Hepatocyte (in vitro differentiated cells): ENCODE measurements at places on chromosomes 3 and 15. TPM values are rescaled to one million over a fixed set of nuclear protein-coding genes. Genes with fewer than 3 reads are reported as not detected.

DNA sequence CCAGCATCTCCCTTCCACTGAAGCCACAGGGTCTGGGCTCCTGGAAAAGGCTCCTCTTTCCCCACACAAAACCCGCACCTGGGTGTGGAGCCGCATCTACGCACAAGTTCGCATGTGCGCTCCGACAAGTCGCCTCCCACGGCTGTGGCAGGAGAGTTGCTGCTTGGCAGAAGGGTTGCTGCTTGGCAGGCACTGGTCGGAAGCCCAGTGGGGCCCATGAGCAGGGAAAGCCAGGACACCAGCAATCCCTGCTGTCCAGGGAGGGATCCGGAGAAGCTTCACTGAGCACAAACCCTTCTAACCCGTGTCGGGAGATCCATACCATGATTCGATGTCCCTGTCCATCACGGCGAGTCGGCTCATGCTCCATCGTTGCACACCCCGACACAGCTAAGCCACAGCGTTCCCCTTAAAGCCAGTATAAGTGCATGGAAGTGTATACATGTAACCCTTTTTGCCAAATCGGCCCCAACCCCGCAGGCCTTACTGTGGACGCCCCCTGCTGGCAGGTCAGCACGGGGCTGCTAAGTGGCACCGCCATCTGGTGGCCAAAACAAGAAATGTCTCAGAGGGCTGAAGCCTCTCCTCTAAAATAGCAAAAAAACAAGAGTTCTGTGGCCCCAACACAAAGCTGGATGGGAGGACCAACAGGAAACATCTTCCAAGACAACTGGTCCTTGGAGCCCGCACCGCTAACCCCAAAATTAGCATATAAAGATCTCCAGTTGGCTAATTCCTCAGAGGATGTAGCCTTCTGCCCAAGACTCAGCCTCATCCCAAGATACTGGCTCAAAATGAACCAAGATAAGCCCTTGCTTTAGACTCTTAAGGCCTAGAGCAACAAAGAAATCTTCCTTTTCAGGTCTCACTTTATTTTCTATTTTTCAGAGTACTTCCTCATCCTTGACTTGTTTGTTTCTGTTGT is 8.3 kb downstream of the ANKRD63 start:
- H3K27ac ChIP-seq, result no peak overlapping the region
- DNase-seq, result peak; percentile 91
- H3K4me3 ChIP-seq, result no peak overlapping the region
- H3K36me3 ChIP-seq, result no peaks in the 10 kb centered on the region

The GRK7 gene
- total RNA-seq, result 0.07 TPM in 1 of 2 replicates, not detected in the other

DNA sequence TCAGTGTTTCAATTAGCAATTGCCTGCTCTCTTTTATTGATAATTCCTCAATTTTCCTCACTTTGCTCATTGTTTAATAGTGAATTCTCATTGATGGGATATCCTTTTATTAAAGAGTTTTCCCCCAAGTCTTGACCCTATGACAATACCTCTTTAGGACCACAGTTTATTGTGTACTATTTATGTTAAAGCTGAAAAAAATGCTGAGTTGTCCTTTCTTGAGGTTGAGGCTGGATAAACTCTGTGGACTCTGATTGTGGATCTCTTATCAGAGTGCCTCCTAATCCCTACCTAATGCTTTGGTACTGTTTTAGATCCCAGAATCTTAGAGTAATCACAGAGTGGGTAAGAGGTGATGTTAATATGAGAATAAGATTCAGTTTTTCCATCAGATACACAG is 416.3 kb upstream of the GBE1 start:
- H3K27ac ChIP-seq, result no peak overlapping the region
- DNase-seq, result no peak
- H3K27me3 ChIP-seq, result no peaks in the 10 kb centered on the region
- no peaks in the 10 kb centered on the region for H3K36me3 ChIP-seq

The XCR1 gene
- total RNA-seq, result 0.27 and 0.40 TPM in 2 replicates

The CD200 gene
- 6.7 and 12.6 TPM in 2 replicates for total RNA-seq

- DNase-seq, result no peak
- no peak overlapping the region for H3K4me3 ChIP-seq
- no peaks in the 10 kb centered on the region for H3K4me1 ChIP-seq
- H3K27ac ChIP-seq, result no peak overlapping the region
- H3K27me3 ChIP-seq, result no peaks in the 10 kb centered on the region
These were observed 155.6 kb downstream of the MEGF11 start for GRCh38 chr15:66098022-66098363.

DNA sequence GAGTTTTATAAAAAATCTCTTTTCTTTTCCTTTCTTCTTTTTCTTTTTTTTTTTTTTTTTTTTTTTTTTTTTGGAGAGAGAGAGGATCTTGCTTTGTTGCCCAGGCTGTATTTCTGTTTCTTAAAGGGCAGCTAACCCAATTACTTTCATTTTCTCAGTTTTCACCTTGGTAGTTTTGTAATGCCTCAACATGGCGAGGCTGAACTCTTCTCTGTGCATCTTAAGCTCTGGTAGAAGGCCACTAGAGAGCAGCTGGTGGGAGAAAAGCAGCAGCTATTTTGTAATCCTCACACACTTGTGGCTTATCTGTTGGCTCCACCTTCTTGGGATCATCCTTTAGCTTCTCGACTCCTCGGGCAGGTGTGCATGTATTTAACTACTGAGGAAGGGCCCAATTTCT is 152.2 kb upstream of the MEIS2 start:
- no peaks in the 10 kb centered on the region for H3K36me3 ChIP-seq
- no peaks in the 10 kb centered on the region for H3K4me1 ChIP-seq
- no peak for DNase-seq
- no peaks in the 10 kb centered on the region for H3K27me3 ChIP-seq
- no peak overlapping the region for H3K27ac ChIP-seq

- peak; percentile 89 for DNase-seq
- H3K4me3 ChIP-seq, result no peak overlapping the region
- no peaks in the 10 kb centered on the region for H3K4me1 ChIP-seq
- H3K27me3 ChIP-seq, result no peaks in the 10 kb centered on the region
- peak overlapping the region; percentile 41 for H3K27ac ChIP-seq
- H3K36me3 ChIP-seq, result no peaks in the 10 kb centered on the region
These were observed 36.9 kb upstream of the HERC1 start for GRCh38 chr15:63870487-63871209.

The AGBL1 gene
- total RNA-seq, result 0.12 TPM in 1 of 2 replicates, not detected in the other

- H3K36me3 ChIP-seq, result no peaks in the 10 kb centered on the region
- H3K27ac ChIP-seq, result no peak overlapping the region
- no peak overlapping the region for H3K4me3 ChIP-seq
- H3K27me3 ChIP-seq, result no peaks in the 10 kb centered on the region
These were observed 65.5 kb downstream of the MEF2A start for GRCh38 chr15:99631255-99631654.

DNA sequence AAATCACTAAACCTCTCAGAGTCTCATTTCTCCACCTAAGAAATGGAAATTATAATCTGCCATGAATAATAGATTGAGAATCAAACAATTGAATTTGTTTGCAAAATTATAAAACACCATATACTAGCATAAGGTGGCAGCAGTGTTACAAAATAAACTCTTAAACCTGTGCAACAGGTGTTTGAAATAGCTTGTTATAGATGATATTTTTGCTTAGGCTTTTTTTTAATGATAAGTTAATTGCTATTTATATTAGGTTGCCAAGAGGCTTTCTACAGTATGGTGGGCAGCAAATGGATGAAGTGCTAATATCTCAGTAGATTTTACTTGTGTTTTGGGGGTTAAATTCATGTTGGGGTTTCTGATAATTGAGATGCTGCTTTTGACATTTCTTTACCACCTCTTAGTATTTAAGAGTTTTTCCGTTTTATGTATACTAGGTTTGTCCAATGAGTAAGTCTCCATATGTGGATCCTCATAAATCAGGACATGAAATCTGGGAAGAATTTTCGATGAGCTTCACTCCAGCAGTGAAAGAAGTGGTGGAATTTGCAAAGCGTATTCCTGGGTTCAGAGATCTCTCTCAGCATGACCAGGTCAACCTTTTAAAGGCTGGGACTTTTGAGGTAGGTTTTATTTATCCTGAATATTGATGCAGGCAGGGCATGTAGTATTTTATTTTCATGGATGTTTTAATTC is 19.6 kb downstream of the NR1D2 start:
- no peaks in the 10 kb centered on the region for H3K36me3 ChIP-seq
- no peaks in the 10 kb centered on the region for H3K27me3 ChIP-seq
- no peak for DNase-seq
- no peaks in the 10 kb centered on the region for H3K4me1 ChIP-seq

The CPEB1 gene
- total RNA-seq, result 0.87 and 1.6 TPM in 2 replicates

DNA sequence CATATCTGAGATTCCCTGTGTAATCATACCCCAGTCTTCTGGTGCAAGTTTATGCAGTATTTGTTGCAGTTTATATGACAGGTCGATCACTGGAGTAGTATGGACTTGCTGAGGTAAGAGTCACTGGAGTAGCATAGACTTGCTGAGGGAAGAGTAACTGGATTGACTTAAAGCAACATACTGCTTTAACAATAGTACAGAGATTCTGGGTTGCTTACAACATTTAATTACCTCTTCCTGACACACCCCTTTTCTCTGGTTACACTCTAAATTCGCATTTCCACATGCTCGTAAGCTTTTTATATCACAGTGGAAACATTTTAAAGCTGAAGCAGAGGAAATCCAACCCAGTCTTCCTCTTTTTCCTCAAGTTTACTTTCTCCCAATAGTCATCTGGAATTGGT is 11.8 kb downstream of the AAGAB start:
- no peaks in the 10 kb centered on the region for H3K36me3 ChIP-seq
- peak overlapping the region; percentile 76 for H3K27ac ChIP-seq
- no peak overlapping the region for H3K4me3 ChIP-seq
- peak; percentile 18 for DNase-seq
- no peaks in the 10 kb centered on the region for H3K27me3 ChIP-seq

GRCh38 chr15:76840830-76841460 is 64.2 kb downstream of the SCAPER start:
- H3K27me3 ChIP-seq, result no peaks in the 10 kb centered on the region
- no peaks in the 10 kb centered on the region for H3K4me1 ChIP-seq
- no peak overlapping the region for H3K4me3 ChIP-seq
- DNase-seq, result peak; percentile 37
- H3K36me3 ChIP-seq, result no peaks in the 10 kb centered on the region
- H3K27ac ChIP-seq, result no peak overlapping the region

The ACOX2 gene
- total RNA-seq, result 20.1 and 26.2 TPM in 2 replicates

DNA sequence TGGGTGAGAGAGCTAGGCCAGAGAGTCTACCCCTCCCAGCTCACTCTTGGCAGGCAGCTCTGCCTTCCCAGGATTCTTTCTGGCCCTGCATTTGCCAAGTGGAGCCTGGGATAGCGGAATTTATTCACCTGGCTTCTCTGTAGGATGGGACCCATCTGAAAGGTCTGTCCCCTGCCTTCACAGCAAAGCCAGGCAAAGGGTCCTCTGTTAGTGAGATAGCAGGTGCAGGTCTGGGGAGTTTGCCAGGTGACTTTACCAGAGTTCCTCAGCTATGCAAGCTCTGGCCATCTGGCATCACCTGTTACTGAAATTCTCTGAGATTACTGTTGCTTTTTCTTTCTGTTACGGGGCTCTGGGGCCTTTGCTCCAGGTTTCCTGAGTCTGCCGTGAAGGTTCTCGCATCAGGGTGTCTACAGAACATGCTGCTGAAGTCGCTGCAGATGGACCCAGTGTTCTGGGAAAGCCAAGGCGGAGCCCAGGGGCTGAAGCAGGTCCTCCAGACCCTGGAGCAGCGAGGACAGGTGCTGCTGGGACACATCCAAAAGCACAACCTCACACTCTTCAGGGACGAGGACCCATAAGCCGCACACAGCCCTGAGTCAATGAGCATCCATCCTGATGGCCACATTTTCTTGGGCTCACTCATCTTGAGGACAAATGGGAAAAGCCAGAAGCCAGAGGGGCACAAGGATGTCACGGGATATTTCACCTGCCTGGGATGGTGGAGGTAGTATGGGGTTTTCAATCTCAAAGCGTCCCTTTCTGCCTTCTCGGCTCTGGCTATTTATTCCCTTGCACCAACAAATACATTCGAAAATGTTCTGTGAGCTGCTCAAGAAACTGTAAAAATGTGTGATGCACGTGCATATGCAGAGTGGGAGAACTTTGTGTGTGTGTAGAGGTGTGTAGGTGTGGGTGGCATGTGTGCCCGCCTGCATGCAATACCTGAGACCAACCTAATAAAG is 49.8 kb downstream of the POMGNT2 start:
- no peak overlapping the region for H3K27ac ChIP-seq
- H3K4me1 ChIP-seq, result no peaks in the 10 kb centered on the region
- H3K27me3 ChIP-seq, result no peaks in the 10 kb centered on the region
- no peak overlapping the region for H3K4me3 ChIP-seq

DNA sequence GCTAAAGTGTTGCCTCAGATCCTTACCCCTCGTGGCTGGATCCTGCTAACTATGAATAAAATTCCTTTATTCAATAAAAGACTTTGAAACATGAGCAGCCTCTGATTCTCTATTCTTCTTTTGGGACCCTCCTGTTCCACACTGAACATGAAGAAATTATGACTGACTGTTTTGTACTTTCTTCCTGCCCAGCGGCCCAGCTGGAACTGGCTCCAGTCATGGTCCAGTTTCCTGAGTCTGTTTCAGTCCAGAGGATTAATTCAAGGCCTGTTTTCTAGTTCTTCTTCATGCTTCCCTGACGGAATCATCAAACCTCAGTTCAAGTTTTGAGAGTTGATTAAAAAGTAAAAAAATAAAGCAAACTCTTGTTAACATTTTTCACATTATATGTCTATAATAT is 52.6 kb upstream of the CP start:
- H3K36me3 ChIP-seq, result no peaks in the 10 kb centered on the region
- H3K4me3 ChIP-seq, result no peak overlapping the region
- H3K27me3 ChIP-seq, result no peaks in the 10 kb centered on the region
- no peak overlapping the region for H3K27ac ChIP-seq
- DNase-seq, result no peak
- H3K4me1 ChIP-seq, result no peaks in the 10 kb centered on the region

The HEMK1 gene
- total RNA-seq, result 18.5 and 18.6 TPM in 2 replicates

The PLA2G4D gene
- 0.04 and 0.17 TPM in 2 replicates for total RNA-seq

DNA sequence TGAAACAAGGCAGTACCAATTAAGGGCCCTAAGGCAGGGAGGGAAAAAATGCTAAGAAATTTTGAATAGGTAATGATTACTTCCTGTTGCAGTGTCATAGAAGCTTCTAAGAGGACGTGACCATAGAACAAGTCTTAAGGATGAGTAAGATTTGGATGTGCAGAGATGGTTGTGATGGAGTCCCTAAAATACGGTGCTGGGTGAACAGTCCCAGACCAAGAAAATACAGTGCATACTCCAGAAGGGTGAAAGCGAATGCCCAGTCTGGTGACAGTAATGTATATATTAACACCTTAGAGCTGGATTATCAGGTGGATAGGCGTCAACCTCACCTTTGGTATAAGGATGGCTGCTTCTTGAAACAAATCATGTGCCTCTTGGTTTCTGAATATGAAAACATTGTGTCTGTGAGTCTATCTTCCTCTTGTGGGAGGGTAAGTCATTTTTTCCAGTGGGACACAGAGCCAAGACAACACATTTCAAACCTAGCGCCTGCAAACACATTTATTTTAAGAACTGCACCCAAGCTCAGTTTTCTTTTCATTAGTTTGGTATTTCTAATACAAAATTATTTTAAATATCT is 101.2 kb upstream of the TP63 start:
- no peak for DNase-seq
- H3K27me3 ChIP-seq, result no peaks in the 10 kb centered on the region
- no peak overlapping the region for H3K4me3 ChIP-seq
